ENCODE measurements at places on chromosomes 7 and 10. TPM values are rescaled to one million over a fixed set of nuclear protein-coding genes. Genes with fewer than 3 reads are reported as not detected.
A peak's percentile ranks its signal among the peaks of the same experiment; 100 is the strongest.

UPK3B gene
- total RNA-seq = 7.6 TPM

EVX1 gene
- not detected for total RNA-seq

MOGAT3 gene
- not detected for total RNA-seq

CTAGE8 gene
- total RNA-seq = not detected

ANKRD30A gene
- total RNA-seq = not detected

- H3K27ac ChIP-seq = no peak overlapping the region
- no peaks in the 10 kb centered on the region for H3K27me3 ChIP-seq
- no peak for DNase-seq
- H3K36me3 ChIP-seq = no peaks in the 10 kb centered on the region
- no peak overlapping the region for H3K4me3 ChIP-seq
These were observed 7.4 kb upstream of the C10orf67 start for GRCh38 chr10:23351926-23352519.

DNA sequence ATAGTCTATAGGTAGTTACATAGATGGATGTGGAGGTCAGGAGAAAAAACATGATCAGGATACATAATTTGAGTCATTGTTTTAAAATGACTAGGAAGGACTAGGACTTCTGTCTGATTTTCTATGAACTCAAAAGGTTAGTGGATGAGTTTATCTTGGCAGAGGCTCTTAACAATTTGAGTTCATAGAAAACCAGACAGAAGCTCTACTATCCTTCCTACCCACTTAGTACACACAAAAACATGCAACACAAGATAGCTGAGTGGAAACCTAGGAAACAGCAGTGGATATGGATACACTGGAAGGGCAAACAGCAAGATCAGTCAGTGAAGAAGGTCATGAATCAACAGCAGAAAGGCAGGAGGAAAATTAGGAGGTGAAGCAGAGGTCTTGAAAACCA, 84.6 kb downstream of the VPS50 start:
- H3K4me1 ChIP-seq = no peaks in the 10 kb centered on the region
- H3K27ac ChIP-seq = no peak overlapping the region
- no peaks in the 10 kb centered on the region for H3K27me3 ChIP-seq

DNA sequence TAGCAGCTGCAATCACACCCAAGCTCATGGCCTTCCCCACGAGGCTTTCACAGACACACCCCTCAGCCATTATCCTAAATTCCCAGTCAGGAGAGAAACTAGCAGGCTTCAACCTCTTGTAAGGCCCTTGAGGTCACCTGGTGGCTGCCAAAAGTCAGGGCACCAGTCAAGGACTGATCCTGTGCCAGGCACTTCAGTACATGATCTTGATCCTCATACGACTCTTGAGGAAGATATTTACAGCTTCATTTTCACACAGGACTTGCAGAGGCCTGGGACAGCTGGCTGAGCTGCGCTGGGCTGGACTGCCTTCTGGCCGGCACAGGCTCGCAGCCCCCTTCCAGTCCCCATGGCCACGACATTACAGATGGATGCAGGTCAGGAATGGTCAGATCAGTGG, 8.8 kb downstream of the PDAP1 start:
- DNase-seq = no peak
- H3K4me1 ChIP-seq = no peaks in the 10 kb centered on the region
- no peak overlapping the region for H3K4me3 ChIP-seq
- no peaks in the 10 kb centered on the region for H3K27me3 ChIP-seq
- H3K36me3 ChIP-seq = peaks cover 63% of the 10 kb centered on the region

- no peak overlapping the region for H3K4me3 ChIP-seq
- no peak for DNase-seq
- no peaks in the 10 kb centered on the region for H3K36me3 ChIP-seq
- no peak overlapping the region for H3K27ac ChIP-seq
- no peaks in the 10 kb centered on the region for H3K27me3 ChIP-seq
- H3K4me1 ChIP-seq = peaks cover 19% of the 10 kb centered on the region
These were observed 206.3 kb upstream of the FZD8 start for GRCh38 chr10:35848412-35848811.

- H3K4me3 ChIP-seq = no peak overlapping the region
- H3K36me3 ChIP-seq = no peaks in the 10 kb centered on the region
- no peak for DNase-seq
- H3K27me3 ChIP-seq = no peaks in the 10 kb centered on the region
These were observed 521.3 kb upstream of the LRRN3 start for GRCh38 chr7:110569486-110570205.

DNA sequence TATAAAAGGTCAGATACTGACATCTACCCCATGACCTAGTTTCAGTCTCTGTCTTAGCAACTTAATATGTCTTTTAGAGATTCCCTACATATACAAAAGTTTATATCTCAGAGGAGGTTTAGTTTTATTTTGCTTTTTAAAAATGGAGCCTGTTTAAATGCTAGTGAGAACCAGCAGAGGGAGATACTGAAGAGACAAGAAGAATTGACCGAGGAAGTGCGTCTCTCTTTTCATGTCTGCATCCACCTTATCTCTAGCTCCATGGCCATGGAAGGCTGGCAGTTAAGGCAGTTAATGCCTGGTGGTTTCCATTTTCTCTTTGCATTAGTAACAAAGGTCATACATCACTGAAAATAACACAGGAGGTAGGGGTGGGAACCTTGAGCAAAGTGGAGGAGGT, 10.7 kb downstream of the SUV39H2 start:
- no peak overlapping the region for H3K4me3 ChIP-seq
- no peaks in the 10 kb centered on the region for H3K36me3 ChIP-seq
- no peak for DNase-seq
- H3K27ac ChIP-seq = no peak overlapping the region
- H3K4me1 ChIP-seq = no peaks in the 10 kb centered on the region

DNA sequence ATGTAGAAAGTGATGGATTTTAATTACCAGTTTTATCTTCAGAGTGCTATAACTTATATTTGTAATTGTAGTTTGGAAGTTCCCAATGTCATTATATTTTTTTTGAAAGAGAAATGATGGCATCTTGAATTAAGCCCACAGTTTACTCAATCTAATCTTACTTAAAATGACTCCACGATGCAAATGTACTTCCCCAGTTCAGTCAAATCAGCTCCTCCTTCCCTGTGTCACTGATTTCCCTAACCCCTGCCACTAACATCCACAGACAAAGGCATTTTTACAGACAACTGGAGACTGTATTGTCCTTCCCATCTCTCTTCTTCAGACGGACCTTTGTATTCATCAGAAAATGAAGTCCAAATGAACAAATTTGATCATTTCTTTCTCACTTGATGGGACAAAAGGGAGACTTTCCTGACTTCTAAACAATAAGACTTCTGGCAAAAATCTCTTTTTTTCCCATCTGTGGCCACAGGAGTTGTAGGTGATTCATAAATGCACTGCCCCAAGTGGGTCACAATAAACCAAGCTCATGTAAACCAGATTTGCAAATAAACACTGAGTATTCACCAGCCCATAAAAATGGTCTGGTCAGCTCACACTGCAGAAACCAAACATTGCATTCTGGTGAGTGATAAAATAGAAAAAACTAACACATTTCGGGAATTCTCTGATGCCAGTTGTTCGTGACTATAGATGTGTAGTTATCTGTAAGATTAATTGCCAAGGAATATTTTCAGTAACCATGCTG, 162.9 kb downstream of the FANK1 start:
- no peaks in the 10 kb centered on the region for H3K36me3 ChIP-seq
- no peak for DNase-seq
- no peaks in the 10 kb centered on the region for H3K27me3 ChIP-seq
- no peak overlapping the region for H3K27ac ChIP-seq

DNA sequence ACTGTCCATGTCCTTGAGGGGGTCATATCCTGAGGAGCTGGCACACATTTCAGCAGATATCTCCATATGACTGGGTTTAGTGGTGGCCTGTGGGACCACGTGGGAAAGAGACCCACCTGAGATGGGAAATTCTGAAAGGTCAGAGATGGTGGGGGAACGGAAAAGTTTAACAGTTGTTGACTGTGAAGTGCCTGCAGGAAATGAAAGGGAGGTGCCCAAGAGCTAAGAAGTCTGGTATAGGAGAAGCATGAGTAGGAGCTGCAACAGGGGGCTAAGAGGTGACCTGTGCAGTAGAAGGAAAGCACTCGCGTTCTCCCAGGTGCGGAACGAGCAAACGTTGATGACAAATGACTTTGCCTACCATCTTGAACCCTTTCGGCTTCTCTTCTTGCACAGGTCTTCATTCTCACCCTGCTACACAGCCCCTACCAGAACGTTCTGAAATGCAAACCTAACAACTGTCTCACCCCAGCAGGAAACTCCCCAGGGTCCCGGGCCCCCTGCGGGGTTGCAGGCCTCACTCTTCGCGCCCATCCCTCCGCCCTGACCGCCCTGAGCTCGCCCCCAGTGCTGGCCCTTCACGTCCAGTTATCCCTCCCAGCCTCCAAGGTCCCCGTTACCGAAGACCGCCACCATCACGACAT, 9.8 kb upstream of the FXYD4 start:
- H3K36me3 ChIP-seq = no peaks in the 10 kb centered on the region
- no peaks in the 10 kb centered on the region for H3K27me3 ChIP-seq
- no peaks in the 10 kb centered on the region for H3K4me1 ChIP-seq
- no peak overlapping the region for H3K27ac ChIP-seq

- H3K4me1 ChIP-seq = no peaks in the 10 kb centered on the region
- DNase-seq = no peak
- no peak overlapping the region for H3K4me3 ChIP-seq
- H3K36me3 ChIP-seq = peaks cover 48% of the 10 kb centered on the region
- H3K27ac ChIP-seq = no peak overlapping the region
These were observed 15.6 kb upstream of the PBLD start for GRCh38 chr10:68348265-68348741.

DNA sequence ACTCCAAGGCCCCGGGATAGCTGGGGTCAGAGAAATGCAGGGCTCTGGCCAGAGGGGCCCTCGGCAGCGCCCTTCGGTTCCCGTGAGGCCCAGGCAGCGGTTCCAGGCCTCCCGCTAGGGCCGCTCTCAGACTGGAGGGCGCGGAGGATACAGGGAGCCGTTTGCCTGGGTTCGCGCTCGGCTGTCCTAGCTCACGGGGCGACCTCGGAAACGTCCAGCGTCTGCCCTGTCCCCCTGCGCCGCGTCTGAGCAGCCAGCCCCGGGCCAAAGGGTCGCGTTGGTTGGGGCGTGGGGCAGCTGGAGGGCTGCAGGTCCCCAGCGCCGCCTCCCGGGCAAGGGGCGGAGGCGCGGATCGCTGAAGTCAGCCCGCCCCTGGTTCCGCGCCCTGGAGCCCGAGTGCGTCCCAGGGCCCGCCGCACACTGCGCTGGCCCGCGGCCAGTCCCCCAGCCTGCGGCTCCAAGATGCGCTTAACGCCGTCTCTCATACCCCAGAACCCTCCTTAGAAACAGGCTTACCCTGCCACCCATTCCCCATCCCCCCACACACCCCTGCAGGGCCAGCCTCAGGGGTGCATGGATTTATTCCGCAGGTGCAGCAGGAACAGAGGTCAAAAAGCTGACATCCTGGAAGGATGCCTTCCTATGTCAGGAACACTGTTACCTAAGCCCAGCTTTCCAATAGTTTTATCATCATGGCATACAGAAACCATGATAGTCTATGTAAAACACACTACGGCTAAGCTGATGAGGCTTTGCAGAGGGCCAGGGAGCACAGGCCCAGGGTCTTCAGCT, 22.1 kb upstream of the OPN4 start:
- no peaks in the 10 kb centered on the region for H3K36me3 ChIP-seq
- H3K27ac ChIP-seq = no peak overlapping the region
- H3K4me3 ChIP-seq = peak overlapping the region; percentile 41
- no peaks in the 10 kb centered on the region for H3K4me1 ChIP-seq

DNA sequence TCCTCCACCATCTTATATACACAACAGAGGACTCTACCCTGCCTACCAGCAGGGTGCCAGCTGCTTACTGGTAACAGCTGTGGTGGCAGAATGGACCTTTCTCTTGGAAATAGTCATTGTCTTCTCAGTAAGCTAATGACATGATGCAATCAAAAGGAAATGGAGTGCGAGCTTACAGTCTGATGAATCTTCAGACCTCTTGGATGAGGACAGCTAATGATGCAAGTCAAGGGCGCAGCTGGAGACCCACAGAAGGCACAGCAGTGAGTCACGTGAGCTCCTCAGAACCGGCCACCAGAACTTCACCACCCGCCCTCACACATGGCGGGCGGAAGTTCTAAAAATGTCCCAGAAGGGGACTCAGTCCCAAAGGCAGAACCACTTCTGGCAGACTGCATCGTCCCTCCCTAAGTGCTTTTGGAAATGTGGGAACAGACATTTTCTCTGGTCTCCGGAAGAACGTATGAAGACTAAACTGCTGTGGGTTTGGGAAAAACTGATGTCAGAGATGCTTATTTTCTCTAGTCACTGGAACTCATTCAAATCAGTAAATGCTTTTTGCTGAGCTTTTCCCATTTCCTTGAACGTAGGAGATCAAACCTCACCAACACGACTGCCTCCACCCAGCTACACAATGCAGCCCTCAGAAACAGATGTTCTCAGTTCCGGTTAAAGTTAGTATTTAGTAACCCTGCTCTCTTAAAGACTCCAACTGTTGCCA, 96.4 kb downstream of the FAS start:
- DNase-seq = peak; percentile 75
- no peaks in the 10 kb centered on the region for H3K36me3 ChIP-seq
- no peak overlapping the region for H3K27ac ChIP-seq
- no peak overlapping the region for H3K4me3 ChIP-seq

DNA sequence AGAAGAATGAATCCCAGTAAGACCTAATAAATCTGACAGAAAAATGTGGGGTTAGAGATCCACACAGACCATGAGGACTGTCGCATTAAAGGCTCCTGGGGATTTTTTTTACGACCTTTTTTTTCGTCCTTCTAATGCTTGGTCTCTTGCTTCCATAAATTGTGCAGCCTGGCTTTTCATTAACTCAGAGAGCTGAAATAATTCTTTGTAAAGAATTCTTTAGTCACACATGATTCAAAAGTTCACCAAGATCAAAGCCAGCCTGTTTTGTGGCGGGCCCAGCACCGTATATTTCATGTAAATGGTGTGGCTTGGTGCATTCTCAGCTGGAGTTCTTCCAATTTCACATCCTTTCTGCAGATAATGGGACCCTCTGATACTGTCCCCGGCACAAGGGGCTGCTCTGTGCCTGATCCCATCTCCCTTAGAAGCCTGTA, 206.6 kb upstream of the BMPER start:
- no peak overlapping the region for H3K4me3 ChIP-seq
- no peaks in the 10 kb centered on the region for H3K4me1 ChIP-seq
- no peaks in the 10 kb centered on the region for H3K27me3 ChIP-seq
- H3K27ac ChIP-seq = no peak overlapping the region
- H3K36me3 ChIP-seq = peaks cover 4% of the 10 kb centered on the region
- DNase-seq = no peak

- no peaks in the 10 kb centered on the region for H3K27me3 ChIP-seq
- no peaks in the 10 kb centered on the region for H3K4me1 ChIP-seq
- no peak overlapping the region for H3K4me3 ChIP-seq
These were observed 480.2 kb downstream of the KCNMA1 start for GRCh38 chr10:77157248-77158019.
